ENCODE measurements at places on chromosomes 1 and 21.
A peak's percentile ranks its signal among the peaks of the same experiment; 100 is the strongest.

DNA sequence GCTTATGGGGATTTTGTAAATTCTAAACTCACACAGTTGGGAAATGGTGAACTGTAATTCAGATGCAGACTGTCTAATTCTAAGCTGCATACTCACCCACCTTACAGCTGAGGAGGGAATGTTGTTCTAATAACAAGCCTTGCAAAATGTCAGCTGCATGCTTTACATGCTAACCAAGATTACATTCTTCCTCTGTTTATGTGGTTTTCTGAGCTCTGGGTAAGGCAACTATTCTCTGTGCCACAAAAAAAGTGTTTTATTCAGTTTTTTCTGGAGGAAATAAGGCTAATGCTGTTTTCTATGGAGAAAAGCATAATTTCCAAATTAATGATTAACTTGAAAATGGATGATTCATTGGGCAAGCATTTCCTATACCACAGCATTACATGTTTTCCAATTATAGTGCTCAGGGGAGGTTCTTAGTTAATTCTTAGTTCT is 64.9 kb downstream of the RGS13 start:
- DNase-seq = no peak

GRCh38 chr1:83998498-83999315 is at the start of gene TTLL7:
Gene TTLL7, minus strand, starts transcription at chr1:83999132. Its CDS starts 46,921 bp downstream, at chr1:83952211.
- peak; percentile 62 for DNase-seq

GRCh38 chr1:160251687-160252526 is 10.4 kb downstream of the DCAF8 start:
- DNase-seq = peak; percentile 55

GRCh38 chr1:245999697-246000637 is 507.1 kb downstream of the SMYD3 start:
- DNase-seq = no peak

GRCh38 chr1:161953256-161953920 is 70.3 kb downstream of the OLFML2B start:
- DNase-seq = no peak

DNA sequence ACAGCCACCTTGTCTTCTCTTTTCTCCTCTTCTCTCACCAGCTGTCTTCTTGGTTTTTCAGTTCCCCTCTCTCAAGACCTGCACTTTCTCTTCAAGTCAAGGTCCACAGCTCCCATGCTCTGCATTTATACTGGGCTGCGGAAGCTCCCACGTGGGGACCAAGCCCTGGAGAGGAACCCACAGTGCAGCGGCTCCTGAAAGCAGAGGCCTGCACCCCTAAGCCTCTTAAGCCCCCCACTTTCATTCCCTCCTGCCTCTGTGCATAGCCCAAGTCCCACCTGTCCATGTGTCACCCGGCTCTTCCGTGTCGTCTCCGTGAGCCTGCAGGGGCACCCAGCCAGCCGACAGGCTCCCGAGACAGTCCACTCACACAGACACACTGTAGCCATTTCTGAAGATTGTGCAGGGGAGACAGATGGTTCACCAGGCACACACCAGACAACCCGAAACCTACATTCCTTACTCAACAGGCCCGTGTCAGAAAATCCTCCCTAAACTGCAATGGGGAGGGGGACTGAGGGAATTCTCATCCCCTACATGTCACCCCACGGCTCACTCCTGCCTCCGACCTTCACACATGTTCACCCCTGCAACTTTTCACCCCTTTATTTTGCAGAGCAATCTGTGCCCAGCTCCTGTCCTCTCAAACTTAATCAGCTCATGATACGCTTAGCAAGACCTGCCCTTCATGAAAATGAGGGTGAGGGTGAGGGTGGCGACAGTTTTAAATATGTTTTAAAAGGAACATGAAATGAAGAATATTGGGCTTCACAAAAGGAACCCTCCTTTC is 6.3 kb downstream of the MX2 start:
- no peak for DNase-seq

DNA sequence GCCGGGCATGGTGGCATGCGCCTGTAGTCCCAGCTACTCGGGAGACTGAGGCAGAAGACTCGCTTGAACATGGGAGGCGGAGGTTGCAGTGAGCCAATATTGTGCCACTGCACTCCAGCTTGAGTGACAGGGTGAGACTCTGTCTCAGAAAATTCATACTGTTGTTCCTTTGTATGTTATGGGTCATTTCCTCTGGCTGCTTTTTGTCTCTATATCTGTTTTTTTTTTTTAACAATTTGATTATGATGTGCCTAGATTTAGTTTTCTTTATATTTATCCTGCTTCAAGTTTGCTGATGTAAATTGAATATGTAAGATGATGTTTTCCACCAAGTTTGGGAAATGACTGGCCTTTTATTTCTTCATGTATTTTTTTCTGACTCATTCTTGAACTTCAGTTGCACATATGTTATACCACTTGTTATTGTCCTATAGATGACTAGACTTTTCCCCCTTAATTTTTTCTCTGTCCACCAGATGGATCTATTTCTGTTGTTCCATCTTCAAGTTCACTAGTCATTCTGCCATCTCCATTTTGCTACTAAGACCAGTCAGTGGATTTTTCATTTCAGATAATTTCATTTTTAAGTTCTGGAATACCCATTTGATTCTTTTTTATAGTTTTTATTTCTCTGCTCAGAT is 173.5 kb downstream of the GALNT2 start:
- peak; percentile 57 for DNase-seq

- DNase-seq = no peak
Measured at GRCh38 chr1:180358649-180359048, 128.6 kb downstream of the LHX4 start.

GRCh38 chr1:18989176-18989799 is 32.8 kb upstream of the IFFO2 start:
- no peak for DNase-seq

GRCh38 chr1:226565476-226565875 is 16.9 kb downstream of the STUM start:
- no peak for DNase-seq

- no peak for DNase-seq
Measured at GRCh38 chr21:35503671-35504070, 454.6 kb upstream of the RUNX1 start.

Data from activated CD4-positive, alpha-beta T cell treated with anti-CD3 and anti-CD28 coated beads, Interleukin-2, Interleukin-4, amounts not matched to agents 100 ng/mL and 50 ng/mL, durations not matched to agents 16 hours and 8 hours (primary cell).